Kidney capillary endothelial cell (primary cell): ENCODE measurements at places on chromosomes 3 and 15.

- no peak for DNase-seq
Observed at GRCh38 chr3:17894434-17895060, 152.1 kb upstream of the TBC1D5 start.

DNA sequence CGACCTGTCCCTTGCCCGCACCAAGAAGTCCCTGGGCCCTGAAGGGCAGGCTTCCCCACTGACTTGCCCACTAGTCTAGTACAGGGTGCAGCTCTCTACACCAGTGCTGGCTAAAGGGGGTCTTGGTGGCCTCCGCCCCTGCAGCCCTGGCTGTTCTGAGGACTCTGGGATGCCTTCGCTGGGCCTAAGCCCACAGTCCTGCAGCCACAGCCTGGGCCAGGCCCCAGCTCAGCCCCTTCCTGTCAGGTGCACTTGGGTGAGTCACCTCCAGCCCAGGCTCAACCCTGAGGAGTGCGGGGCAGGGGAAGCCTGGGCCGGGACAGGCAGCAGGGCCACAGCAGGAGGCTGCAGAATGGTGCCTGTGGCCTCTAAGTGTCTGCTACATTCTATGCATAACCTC, 971 bp downstream of the C3orf22 start:
- DNase-seq, result no peak

DNA sequence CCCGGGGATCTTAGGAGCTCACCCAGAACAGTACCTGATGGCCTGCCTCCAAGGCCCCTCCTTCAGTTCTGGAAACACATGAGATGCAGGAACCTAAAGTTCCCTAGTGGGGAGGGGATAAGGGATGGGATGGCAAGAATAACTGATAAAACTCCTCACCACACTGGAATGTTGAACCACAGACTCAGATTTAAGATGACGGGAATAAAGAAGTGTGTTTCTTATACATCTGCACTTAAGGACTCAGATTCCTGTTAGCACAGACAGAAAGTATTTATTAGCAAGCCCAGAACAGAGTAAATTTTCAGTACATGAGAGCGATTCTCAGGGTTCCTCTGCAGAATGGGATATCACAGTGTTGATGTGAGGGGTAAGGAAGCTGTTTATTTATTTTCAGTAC, 245.2 kb downstream of the TLE3 start:
- DNase-seq, result no peak

- no peak for DNase-seq
Observed at GRCh38 chr3:184129012-184129411, 6.1 kb upstream of the EIF2B5 start.
